ENCODE measurements at places on chromosomes 6 and 20. TPM values are rescaled to one million over a fixed set of nuclear protein-coding genes. Genes with fewer than 3 reads are reported as not detected.

- no peak for DNase-seq
Measured at GRCh38 chr6:139863964-139864363, 489.5 kb upstream of the CITED2 start.

DNA sequence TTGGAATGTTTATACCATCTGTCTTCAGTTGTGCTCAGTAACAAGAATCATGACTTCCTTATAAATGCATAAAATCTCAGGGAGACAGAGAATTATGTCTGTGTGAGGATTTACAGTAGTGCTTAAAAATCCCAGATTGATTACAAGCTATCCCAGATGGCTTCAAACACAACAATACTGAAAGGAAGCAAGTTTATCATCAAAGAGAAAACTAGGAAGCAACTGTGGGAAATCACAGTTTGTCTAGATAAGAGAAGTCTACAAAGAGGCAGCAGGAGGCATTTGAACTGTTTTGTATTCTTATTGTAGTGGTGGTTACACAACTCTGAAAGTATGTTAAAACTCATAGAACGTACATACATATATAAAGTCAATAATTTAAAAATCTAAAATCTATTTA lies 104.4 kb upstream of the SALL4 start:
- DNase-seq: no peak

- DNase-seq: peak; percentile 41
Measured at GRCh38 chr6:3808759-3809514, 40.2 kb upstream of the FAM50B start.

GRCh38 chr20:46913329-46914044 lies 18.8 kb downstream of the EYA2 start:
- no peak for DNase-seq

- DNase-seq: no peak
Measured at GRCh38 chr20:23305098-23305497, 45.5 kb upstream of the NXT1 start.

The SERINC1 gene
- total RNA-seq: 31.3 TPM

The C20orf204 gene
- 3.0 TPM for total RNA-seq

The SLPI gene
- 34.0 TPM for total RNA-seq

The CALHM5 gene
- 0.33 TPM for total RNA-seq

Measured in body of pancreas (tissue), 4 donors.